ENCODE measurements at places on chromosomes 11 and 22.

DNA sequence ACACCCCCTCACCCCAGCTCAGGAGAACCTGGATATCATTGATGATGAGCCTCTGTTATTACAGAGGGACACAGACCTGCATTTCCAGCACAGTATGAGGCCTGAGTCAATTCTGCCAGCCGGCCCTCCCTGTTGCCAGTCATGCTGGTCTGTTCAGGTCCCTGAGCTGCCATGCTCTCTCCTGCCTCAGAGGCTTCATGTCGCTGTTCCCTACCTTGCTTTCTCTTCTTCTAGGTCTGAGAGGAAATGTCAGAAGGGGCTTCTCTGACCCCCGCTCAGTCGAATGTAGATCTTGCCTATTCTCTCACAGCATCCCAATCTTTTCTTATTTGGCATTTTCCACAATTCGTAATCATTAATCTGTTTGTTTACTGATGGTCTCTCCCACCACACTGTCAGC lies 21.8 kb upstream of the ABCC8 start:
- no peak for DNase-seq

DNA sequence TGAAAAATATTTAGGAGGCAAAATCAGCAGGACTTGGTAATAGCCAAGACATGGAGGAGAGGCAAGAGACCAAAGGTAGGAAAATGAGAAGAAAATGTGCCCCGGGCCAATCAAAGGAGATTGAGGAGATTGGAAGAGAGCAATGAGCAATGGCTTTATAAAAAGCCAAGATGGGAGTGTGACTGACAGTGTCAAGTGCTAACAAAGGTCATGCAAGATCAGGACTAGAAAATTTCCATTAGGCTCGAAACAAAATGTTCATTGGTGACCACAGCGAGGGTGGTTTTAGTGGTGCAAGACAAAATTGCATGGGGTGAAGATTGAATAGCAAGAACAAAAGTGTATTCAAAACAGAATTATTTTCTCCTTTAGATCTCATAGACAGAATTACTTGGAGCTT lies 45.2 kb upstream of the TBCEL start:
- no peak for DNase-seq

GRCh38 chr11:20597680-20598484 lies 1.5 kb upstream of the SLC6A5 start:
- no peak for DNase-seq

DNA sequence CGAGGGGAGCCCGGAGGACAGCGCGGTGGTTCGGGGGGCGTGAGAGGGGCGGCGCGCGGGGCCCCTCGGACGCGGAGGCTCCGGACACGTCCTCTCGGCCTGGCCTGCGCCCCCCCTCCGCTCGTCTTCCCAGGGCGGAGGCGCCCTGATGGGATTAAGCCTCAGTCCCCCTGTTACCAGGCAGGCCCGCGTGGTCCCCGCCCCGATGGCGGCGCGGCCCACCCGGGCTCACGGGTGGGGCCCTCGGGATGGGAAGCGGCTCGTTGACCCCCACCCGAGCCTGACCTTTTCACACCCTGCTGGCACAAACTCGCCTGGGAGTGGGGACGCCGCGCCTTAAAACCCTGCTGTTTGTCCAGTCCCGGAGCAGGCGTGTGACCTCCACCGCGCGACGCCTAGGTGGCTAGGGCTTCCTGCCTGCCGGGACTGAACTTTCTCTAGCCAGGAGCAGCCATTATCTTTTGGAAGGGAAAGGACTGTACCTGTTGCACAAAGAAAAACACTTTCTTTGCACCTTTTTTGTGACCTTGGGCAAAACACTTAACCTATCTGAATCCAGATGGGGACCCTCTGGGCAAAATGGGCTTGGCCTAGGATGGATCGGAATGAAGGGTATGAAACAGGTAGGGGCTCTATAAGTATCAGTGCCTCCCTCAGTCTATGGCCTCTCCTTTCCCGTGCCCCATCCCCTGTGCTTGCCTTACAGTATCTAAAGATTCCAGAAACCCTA lies 1.0 kb downstream of the KIAA1671 start:
- DNase-seq: no peak

DNA sequence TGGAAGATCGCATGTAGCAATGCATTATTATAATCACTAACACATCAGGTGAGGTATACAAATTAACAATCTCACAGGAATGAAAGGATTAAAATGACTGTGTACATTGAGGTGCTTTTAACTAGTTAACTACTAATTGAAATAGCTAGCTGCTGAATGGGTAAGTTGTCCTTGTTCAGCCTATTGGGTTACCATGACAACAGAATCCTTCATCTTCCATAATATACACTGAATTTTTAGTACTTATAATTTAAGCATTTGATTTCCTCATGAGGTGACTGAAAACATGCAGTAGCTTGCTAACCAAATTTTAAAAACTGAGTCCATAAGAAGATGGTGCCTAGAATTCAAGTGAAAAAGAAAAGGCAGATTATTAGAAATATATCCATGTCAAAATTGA lies 347.9 kb downstream of the FAT3 start:
- DNase-seq: no peak

DNA sequence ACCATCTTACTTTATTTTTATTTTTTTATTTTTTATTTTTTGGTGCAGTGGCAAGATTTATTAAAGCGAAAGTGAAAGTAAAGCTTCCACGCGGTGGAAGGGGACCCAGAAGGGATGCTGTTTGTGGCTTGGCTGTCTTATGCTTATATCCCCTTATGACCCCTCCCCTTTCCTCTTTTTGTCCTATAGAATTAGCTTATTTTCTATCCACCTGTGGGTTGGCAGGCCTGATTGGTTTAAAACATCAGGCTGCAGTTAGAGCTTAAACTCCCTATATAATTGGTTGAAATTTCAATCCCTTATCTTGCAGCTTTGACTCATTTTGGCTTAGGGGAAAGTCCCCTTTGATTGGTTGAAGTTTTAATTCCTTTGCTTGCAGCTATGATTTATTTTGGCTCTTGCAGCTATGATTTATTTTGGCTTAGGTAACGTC lies 50.5 kb downstream of the NNMT start:
- no peak for DNase-seq

- DNase-seq: no peak
These were observed 619.5 kb upstream of the CADM1 start for GRCh38 chr11:116123739-116124138.

- DNase-seq: no peak
These were observed 71.7 kb downstream of the DEPDC5 start for GRCh38 chr22:31825513-31825912.

- DNase-seq: no peak
These were observed 22.6 kb upstream of the MGAT3 start for GRCh38 chr22:39434243-39434653.

DNA sequence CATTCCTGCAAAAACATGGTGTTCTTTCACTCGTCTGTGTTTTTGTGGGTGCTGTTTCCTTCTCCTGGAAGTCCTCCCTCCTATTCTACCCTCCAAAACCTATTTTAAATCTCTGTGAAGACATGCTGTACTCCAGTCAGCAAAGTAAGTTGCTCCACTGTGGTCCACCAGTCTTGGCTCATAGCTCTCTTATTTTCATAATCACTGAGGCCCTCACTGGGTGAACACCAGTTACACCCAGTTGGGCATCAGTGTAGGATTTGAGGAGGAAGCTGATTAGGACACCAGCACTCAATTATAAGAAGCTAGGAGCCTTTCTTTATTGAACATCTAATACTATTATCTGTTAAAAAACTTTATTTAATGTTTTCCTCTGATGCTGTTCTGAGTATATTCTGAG lies 23.9 kb upstream of the EED start:
- DNase-seq: no peak

DNA sequence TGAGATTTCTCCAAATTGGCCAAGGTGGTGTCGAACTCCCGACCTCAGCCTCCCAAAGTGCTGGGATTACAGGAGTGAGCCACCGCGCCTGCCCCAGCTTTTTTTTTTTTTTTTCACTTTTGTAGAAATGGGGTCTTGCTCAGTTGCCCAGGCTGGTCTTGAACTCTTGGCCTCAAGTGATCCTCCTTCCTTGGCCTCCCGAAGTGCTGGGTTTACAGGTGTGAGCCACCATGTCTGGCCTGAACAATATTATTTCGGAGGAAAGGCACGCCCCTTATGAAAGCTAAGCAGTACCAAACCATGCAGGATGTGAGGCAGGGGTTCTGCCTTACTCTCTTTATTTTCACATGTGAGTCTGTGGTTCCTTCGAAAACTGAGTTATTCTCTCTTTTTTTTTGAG lies 16.1 kb downstream of the MTCH2 start:
- no peak for DNase-seq

GRCh38 chr11:105034813-105035620 lies at the start of gene CASP1:
CASP1 (minus strand) TSS chr11:105035144; CDS start chr11:105035113, 31 bp downstream.
- peak; percentile 61 for DNase-seq

DNA sequence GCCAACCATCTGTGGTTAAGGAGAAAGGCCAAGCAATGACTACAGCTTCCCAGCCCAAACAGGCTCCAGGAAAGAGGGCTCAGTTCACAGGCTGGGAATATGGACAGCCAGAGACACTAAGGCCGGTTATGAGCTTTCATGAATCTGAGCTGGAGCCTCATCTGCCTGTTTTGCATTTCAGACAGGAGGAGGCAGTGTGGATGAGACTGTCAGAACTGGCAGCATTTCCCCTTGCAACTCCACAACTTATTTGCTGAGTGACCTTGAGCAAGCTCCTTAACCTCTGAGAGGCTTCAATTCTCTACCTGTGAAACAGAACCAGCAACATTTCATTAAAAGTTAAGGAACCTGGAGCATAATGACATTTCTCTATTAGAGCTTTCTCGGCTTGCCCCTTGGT lies 264.0 kb downstream of the ETS1 start:
- DNase-seq: no peak

- peak; percentile 4 for DNase-seq
These were observed 7.0 kb upstream of the YWHAH start for GRCh38 chr22:31937341-31937740.

GRCh38 chr11:67508486-67509121 lies 642 bp upstream of the CDK2AP2 start:
- peak; percentile 95 for DNase-seq

GRCh38 chr11:12245549-12246016 lies 131.8 kb upstream of the PARVA start:
- no peak for DNase-seq

DNA sequence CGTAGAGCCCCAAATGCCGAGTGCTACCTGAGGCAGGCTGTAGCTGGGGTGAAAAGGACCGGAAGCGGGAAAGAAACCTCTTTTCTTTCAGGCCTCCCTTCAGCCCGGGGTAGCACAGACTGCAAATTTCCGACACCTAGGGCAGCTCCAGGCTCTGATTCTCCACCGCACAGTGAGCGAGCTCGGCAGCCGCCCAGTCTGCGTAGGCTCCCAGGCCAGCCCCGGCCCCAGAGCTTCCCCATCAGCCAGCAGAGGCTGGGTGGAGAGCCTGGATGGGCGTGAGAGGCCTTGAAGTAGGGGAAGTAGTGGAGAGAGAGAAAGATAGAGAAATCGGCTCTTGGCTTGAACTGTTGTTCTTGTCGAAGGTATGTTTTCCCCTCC lies 9.3 kb upstream of the PAX6 start:
- DNase-seq: peak; percentile 40

- no peak for DNase-seq
These were observed 45.3 kb upstream of the PPARA start for GRCh38 chr22:46104881-46105493.

DNA sequence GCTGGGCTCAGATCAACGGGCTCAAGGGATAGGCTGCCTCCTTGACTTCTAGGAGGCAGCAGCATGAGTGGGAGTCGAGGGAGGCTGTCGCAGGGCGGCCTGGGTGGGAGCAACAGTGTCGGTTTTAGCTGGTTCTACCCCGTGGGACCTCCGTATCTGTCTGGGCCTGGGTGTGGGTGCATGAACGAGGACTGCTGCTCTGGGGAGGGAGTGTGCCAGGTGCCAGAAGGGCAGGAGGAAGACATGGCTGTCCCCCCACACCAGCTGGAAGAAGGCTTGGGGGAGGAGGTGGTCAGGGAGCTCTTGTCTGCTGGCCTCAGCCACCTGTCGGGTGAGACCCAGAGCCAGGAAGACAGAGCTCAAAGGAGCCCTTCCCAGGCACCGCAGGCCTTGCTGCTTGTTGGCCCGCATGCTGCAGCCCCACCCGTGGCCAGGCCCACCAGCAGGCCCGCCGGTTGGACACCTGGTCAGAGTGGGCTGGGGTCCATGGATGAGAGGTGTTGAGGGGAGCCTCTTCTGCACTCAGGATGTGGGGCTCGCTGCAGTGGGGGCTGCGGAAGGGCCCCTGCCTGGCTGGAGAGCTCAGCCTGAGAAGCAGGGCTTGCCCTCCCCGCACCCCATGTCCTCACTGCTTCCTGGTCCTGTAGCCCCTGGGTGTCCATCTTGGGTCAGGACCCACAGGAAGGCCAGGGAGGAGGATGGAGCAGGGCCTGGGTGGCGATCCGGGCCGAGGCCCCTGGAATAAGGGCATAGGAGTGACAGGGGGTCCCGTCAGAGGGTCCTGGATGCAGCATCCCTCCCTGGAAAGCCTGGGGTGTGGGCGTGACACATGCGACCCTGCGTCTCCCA lies 3.4 kb downstream of the CEND1 start:
- no peak for DNase-seq

DNA sequence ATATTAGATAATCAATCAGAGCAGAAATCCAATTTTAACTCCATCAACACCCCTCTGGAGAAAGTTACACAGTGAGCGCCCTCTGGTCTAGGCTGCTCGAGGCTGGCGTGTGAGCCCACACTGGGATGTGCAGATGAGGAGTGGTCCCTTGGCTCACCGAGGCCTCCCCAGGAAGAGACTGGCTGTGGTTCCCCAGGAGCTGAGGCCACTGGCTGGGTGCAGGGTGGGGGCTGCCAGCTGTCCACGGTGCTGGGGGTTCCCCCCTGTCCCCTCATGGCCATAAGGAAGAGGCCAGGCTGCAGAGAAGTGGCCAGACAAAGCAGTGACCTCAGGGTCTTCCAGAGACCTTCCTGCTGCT lies 750.7 kb downstream of the BRD1 start:
- DNase-seq: no peak

DNA sequence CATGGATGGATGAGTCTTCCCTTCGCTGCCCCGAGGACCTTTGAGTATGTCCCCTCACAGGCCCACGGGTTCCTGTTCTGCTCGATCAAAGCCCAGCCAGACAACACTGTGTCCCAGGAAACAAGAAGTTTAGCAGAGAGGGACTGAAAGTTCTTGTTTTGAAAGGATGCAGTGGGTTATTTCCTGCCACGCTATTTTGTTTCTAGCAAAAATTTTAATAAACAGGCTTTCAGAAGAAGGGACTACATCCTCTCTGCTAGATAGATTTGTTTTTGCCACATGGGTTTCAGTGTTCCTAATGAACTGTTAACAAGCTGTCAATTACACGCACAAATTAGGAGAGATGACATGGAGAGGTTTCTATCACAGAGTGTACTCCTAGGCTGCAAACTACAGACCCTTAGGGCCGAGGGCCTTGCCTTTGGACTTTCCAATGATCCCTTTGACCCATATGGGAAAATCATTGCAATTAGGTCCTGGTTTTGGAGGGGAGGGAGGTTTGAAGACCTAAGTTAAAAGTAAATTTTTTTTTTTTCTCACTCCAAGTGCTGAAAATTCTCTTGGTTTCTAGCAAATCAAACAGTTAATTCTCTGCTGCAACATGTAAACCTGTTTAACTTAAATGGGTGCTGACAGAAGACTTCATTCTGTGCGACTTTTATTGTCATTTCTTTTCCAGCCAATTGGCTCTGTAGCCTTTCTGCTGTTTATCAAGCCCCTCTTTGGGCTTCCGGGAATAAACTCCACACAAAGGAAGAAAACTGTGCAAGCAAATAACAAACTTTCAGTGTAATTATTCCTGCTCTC lies 81.4 kb downstream of the RCN1 start:
- DNase-seq: no peak

- peak; percentile 89 for DNase-seq
These were observed 17.5 kb upstream of the TXNRD2 start for GRCh38 chr22:19959043-19959586.

Measured in left hindlimb (tissue), 1 donor.